IMR-90 (cell line): ENCODE measurements at places on chromosomes 12 and 14.

GRCh38 chr12:59928416-59928815, 332.6 kb downstream of the SLC16A7 start:
- peak; percentile 16 for DNase-seq

DNA sequence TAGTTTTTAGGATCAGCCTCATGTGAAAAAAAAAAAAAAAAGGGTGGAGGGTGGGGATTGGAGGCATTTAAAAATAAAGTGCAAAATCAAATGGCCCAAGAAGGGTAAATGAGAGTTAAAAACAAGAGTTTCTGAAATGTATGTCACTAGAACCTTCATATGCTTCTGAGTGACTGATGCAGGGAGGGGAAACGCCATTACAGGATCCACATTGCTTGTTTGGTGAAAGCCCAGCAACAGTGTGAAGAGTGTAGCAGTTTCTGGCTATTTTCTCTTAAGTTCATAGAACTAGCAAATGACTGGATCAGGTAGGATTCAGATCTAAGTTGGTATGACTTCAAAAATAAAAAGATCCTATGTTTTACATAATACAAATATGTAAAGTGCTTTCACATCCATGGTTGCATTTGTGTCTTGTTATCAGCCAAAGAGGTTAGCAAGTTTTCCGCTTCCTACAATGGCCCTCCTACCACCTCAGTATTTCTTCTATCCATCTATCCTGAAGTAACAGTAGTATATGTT, 2.9 kb downstream of the CHPT1 start:
- no peak for DNase-seq

- DNase-seq, result peak; percentile 77
These were observed 12.9 kb upstream of the MSI1 start for GRCh38 chr12:120381752-120382419.

GRCh38 chr12:100267603-100268281, 765 bp downstream of the SCYL2 start:
- peak; percentile 37 for DNase-seq

DNA sequence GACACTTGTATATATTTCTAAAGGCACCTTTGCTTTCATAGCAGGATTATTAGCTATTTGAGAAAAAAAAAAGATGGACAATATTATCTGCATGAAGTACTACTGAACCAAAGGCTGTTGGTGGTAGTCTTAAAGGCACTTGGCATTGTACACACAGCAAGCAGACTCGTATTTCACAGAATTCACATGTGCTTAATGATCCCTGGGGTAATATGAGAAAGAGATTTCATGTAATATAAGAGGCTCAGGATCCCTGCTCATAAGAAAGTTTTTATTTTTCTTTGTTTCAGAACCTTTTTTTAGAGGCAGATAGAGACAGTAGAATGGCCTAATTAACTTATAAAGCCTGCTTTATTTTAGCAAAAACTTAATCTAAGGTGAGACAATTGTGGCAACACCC, 59.5 kb downstream of the SYNE2 start:
- DNase-seq, result no peak

- DNase-seq, result peak; percentile 95
These were observed 19.5 kb downstream of the ATF7IP start for GRCh38 chr12:14384783-14385638.

GRCh38 chr12:110585231-110585799, 2.2 kb upstream of the PPTC7 start:
- peak; percentile 32 for DNase-seq

DNA sequence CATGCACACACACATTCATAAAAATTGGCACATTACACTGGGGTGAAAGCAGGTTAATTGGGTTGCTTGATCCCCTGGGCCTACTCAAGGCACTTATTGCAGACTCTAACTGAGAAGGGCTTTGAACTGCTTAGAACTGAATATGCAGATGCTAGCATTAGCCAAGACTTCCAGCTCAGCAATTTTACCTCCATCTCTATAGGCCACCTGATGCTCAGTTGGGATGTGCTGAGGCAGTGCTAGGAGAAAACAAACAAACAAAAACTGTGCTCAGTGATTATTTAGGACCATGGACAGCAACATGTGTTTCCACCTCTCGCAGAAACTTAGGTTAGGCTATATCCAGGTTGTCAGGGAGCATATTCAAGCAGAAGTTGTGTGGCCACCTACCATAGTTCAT, 124.8 kb upstream of the WSCD2 start:
- DNase-seq, result no peak

GRCh38 chr12:131803961-131804521, 24.2 kb upstream of the MMP17 start:
- peak; percentile 60 for DNase-seq

GRCh38 chr14:77151918-77152588, 10.5 kb upstream of the ZDHHC22 start:
- DNase-seq, result peak; percentile 28

- peak; percentile 30 for DNase-seq
These were observed 18.8 kb upstream of the FLVCR2 start for GRCh38 chr14:75559451-75560222.

DNA sequence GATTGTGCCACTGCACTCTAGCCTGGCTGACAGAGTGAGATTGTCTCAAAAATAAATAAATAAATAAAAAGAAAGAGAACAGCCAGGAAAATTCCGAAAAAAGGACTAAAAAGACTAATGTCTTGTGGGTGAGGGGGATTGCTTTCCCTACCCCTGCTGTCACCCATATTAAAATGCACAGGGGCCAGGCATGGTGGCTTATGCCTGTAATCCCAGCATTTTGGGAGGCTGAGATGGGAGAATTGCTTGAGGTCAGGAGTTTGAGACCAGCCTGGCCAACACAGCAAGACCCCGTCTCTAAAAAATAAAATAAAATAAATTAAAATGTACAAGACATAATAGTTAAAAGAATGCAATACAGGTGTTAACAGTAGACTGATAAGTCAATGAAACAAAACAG, 6.1 kb downstream of the DHRS1 start:
- DNase-seq, result no peak

GRCh38 chr12:115203701-115204100, 519.7 kb upstream of the TBX3 start:
- peak; percentile 59 for DNase-seq

DNA sequence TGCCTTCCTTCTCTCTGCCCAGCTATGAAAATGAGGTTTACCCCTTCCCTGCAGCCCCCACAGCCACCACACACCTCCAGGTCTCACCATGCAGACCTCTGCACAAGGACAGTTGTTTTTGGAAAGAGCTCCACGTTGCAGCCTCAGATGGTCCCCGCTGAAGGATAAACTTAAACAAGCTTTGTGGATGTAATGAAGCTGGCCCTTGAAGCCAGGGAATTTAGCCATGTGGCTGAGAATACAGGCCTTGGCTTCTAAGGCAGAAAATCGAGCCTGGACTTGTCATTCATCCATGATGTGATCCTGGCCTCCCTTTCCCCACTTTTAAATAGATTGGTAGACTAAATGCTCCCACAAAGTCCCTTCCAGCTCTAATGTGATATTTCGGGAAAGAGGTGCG, 79.4 kb downstream of the TBX3 start:
- no peak for DNase-seq

- DNase-seq, result no peak
These were observed 97.1 kb downstream of the ARF6 start for GRCh38 chr14:49989966-49990365.

DNA sequence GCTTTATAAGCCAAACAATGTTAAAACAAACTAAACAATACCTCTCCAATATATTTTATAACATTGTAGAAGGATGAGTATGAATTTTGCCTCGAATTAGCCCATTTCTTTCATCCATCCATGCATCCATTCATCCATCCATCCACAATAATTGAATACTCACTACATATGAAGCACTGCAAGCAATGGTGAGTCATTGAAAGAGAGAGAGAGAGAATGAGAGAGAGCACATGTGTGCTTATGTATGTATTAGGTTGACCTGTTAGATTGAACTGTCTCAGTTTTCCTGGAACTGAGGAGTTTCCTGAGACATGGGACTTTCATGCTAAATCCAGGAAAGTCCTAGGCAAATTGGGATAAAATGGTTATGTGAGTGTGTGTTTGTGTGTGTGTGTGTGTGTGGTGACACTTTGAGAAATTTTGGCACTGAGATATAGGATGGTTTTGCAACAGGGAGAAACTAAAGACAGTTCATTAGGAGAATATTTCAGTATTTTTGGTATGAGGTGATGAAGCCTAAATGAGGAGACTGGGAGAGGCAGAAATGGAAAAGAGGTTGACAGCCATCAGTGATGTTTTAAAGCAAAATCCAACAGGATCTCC, 98.4 kb downstream of the C12orf75 start:
- no peak for DNase-seq

DNA sequence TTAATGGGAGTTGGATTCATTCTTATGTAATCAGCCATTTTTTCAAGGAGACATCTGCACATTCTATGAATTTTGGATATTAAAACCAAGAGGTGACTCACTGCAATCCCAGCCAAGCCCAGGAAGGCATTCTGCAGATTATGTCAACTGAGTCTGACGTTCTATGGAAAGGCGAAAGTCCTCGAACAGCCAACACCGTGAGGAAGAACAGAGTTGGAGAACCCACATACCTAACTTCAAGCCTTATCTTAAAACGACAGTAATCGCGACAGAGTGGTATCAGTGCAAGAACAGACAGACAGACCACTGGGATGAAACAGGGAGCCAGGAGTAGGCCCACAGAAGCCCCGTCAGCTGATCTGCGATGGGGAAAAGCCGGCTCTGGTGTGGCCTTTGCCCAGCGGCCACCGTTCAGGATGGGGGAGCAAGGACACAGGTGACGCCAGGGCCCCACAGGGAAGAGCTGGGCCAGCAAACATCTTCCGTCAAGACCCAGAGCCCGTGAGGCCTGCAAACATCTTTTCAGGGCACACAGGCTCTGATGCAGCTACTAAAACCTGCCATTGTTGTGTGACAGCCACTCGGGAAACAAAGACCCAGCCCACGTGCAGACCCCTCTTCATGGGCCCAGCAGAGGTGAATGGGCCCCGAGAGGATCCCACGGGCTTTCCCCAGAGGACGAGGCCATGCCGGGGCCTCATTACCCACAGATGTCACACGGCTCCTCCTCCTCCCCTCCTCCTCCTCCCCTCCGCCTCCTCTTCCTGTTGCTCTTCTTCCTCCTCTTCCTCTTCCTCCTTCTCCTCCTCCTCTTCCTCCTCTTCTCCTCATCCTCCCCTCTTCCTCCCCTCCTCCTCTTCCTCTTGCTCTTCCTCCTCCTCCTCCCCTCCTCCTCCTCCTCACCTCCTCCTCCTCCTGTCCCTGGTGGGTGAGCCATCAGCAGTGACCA, 277.6 kb downstream of the ADGRD1 start:
- no peak for DNase-seq

DNA sequence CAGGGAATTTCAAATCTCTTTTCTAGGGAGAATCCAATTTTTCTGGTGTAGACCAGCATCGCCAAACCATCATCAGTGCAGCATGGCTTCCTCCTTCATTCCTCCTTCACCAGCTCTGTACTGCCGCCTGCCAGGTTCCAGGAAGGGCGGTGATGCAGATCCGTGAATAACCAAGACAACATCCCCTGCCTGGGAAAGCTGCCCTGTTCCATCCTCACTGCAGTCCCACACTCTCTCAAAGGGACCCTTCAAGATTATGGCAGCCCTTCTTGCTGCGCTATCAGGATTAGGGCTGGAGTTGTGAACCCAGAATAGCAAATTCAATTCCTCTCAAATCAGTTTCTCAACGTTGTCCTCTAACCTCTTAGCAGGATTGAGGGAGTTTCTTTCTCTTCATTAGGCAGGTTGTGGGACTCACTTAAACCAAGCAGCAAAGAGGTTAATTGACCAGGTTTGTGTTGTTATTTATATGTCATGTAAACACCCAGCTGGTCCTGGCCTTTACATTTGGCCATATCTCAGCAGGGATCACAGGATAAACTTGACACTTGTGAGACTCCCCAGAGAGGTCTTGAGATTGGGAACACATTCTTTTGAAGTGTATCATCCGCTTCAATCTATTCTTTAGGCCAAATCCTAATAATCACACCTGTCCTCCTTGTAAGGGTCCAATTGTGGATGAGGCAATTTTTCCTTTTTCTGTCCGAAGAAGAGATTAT, 26.2 kb downstream of the TMEM30B start:
- DNase-seq, result no peak

DNA sequence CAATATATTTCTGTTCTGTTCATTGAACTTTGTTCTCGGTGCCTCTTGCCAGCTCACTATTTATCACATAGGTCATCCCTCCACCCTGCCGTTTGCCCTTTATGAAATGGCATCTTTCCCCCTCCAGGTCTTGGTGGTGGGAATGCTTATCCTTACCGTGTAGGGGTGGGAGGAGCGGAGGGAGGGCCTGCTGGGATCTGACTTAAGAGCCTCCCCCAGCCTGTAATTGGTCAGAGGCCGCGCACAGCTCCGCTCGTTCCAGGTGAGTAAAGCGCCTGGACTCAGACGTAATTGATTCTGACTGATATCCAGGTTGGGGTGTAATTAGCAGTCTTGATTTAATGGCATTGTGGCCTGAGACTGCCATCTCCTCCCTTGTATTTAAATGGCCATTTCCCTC, 185.3 kb downstream of the TSPAN9 start:
- DNase-seq, result no peak

- no peak for DNase-seq
These were observed 74.1 kb downstream of the RIN3 start for GRCh38 chr14:92587700-92588085.

- DNase-seq, result no peak
These were observed 130.8 kb upstream of the PTPRQ start for GRCh38 chr12:80313209-80313608.

GRCh38 chr14:61584331-61584741, 111.0 kb upstream of the HIF1A start:
- peak; percentile 92 for DNase-seq

GRCh38 chr12:53424626-53425514, 1.2 kb downstream of the AMHR2 start:
- no peak for DNase-seq

GRCh38 chr14:54310151-54310850, 86.5 kb upstream of the CDKN3 start:
- no peak for DNase-seq

GRCh38 chr12:30930238-30930637, 3.7 kb downstream of the TSPAN11 start:
- DNase-seq, result no peak

DNA sequence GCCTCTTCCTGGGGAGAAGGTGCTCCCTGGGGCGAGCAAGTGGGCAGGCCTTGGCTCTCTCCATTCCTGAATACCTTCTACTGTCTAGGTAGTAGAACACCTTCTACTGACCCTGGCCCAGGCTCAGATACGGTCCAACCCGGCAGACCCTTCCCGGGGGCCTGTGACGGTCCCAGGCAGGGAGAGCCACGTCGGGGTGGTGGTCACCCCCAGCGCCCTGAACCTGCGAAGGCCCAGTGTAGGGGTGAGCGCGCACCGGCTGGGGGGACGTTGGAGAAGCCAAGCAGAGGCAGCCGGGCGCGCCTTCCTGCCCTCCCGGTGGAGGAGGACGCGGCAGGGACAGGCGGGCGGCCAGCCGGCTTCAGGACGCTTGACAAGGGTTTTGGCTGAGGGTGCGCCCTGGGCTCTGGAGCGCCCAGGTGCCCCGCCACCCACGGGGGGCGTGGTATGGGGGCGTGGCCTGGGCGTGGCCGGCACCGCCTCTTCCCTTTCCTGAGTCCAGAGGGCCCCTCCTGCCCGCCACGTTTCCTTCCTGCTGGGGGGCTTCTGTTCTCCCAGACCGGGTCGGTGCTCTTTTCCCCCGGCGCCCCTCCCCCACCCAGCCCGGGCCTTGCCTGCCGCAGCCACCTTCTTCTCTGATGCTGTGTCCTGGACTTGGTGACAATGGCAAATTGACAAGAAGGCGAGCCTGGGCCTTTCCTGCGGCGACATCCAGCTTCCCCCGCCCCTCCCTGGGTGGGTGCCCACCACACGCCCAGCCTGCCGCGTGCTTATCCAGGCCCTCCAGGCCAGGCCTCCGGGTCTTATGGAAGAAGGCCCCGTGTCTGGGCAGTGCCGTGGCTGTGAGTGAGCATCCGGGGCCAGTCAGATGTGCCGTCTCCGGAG, 24.5 kb upstream of the PPP1R13B start:
- DNase-seq, result no peak

- peak; percentile 54 for DNase-seq
These were observed 78.1 kb downstream of the C14orf132 start for GRCh38 chr14:96117101-96117897.
